ENCODE measurements at places on chromosomes 12 and 14.

- no peak for DNase-seq
Observed at GRCh38 chr14:60862283-60862682, 118.6 kb downstream of the TRMT5 start.

DNA sequence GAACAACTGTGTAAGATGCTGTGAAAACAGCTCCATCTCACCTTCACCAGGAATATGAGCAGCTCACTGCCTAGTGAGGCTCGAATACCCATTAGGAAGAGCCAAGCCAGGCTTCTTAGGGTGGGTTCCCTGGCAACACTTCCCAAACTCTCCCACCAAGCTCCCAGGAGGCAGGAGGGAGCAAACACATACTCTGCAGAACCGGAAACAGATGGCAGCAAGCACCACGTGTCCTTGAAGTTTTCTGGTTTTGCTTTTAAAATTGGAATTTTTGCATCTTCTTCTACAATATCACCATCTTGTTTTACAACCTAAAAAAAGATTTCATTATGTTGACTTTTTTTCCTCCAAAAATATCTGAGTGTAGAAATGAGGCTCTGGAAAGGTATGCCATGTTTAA lies 186.7 kb downstream of the ZFP36L1 start:
- DNase-seq, result no peak

- peak; percentile 39 for DNase-seq
Observed at GRCh38 chr14:65206448-65207096, 104.3 kb upstream of the MAX start.

DNA sequence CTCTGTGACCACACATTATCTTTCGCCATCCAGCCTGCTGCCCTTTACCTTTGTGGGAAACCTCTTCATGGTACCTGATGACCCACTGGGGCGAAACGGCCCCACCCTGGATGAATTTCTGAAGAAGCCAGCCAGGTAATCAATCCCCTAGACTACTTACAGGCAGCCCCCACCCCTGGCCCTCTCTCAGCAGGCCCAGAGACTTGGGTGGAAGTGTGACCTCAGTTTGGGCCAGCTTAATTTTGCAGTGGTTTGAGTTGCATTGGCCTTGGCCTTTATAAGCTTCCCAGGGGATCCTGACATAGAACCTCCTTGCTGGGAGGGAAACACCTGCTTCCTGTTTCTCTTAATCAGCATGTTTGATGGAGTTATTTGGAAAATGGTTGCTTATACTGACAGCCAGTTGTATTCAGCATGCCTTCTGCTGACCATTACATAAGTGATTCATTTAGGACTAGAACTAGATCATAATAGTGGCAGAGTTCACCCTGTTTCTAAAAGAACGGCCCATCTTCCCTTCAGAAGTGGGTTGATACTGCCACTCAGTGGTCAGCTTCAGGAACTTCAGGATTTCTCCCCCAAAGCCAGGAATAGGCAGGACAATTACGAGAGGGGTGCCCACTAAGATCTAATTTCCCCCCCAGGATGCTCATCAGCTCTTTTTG lies 6.1 kb downstream of the SDR39U1 start:
- DNase-seq, result peak; percentile 67

GRCh38 chr14:99672506-99673304 lies 11.4 kb upstream of the CYP46A1 start:
- no peak for DNase-seq

DNA sequence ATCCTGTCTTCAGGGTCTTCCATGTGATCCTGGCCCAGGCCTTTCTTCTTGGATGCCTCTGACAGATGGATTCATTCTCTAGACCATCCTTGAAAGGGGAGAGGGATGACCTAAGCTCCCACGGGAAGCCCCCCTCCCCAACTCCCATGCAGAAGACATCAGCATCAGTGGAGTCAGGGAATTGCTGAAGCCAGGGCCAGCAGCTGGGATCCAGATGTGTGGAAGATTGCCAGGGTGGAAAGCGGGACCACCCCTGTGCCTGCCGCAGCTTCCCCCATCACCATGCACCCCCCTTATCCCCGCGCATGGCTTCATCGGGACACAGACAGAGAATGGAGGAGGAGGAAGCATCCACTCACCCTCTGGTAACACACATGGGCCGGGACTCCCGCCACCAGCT lies 183.6 kb upstream of the PRMT8 start:
- DNase-seq, result no peak

DNA sequence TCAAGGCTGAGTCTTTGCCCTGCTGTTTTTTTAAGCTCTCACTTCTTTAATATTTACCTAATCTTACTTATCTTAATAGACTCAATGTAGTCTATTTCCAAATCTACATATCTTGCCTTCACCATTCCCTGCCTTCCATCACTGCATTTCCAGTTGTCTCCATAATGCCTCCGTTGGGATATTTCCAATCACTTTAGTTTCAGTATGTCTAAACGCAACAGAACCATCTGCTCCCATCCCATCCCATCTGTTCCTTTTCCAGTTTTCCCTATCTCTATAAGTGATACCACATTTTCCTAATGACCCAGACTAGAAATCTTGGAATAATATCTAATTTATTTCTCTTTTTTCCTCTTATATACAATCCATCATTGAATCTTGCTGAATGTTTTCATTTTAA lies 15.1 kb upstream of the CCDC198 start:
- no peak for DNase-seq

DNA sequence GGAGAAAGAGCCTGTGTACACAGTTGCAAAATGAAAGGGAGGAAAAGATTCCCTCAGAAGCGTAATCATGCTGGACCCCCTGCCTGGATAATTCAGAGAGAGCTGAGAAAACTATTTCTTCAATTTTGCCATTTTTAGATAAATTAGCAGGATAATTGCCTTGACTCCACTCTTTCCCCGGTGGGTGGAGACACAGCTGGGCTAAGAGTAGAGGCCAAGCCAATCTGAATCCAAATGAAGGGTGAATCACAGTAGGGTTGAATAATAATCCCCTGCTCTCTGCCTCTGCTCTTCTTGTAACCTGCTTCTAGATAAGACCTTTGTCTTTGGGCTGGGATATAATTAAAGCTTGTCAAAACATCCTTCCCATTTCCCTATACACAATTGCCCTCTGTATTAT lies 150.1 kb downstream of the CAPZA3 start:
- no peak for DNase-seq

DNA sequence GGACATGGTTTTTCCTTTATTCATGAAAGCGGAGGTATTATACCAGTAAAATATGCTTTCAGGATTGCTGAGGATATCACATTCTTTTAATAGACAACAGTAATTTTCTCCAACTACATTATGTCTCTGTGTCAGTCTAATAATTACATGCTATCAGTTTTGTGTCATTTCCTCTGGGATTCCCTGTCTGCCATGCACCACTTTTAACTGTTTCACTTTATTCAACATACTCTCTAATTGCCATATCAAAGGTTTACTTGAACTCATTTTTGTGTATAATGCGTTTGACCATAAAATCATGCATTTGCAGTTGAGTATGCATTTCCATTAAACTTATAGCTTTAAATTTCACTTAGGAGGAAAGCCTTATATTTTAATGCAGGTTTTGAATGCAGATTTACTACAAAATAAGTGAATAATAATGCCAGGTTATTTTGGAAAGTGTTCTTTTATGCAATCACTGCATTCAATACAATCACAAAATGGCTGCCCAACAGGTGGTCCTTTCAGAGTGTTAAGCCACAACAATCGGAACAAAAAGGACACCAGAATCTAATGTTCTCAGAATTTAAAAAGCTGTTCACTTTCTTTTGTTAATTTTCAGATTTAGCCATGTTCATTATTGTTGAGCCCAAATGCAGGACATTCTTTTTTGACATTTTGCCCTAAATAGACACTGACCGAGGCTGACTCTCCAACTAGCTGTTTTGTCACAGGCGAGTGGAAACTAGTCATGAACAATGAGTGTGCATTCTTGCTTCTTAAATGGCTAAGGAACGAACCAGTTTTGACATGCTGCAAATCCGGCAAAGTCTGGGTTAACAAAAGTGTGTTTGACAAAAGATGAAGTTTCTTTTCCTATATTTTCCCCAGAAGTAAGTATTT lies 40.9 kb downstream of the MBIP start:
- DNase-seq, result no peak

- DNase-seq, result no peak
Observed at GRCh38 chr14:78450669-78451318, 280.6 kb downstream of the NRXN3 start.

Data from AG09309 (cell line).